Aorta (tissue), 5 donors: ENCODE measurements at places on chromosomes 5 and 9. TPM values are rescaled to one million over a fixed set of nuclear protein-coding genes. Genes with fewer than 3 reads are reported as not detected.
A peak's percentile ranks its signal among the peaks of the same experiment; 100 is the strongest.

Gene NUTM2F
- not detected for total RNA-seq

- no peak for DNase-seq
Measured at GRCh38 chr5:53871050-53871449, 310.6 kb downstream of the NDUFS4 start.

- DNase-seq, result peak; percentile 63
Measured at GRCh38 chr9:134679616-134680392, 38.2 kb downstream of the COL5A1 start.

Gene SLC31A1
- total RNA-seq, result 16.6 TPM

DNA sequence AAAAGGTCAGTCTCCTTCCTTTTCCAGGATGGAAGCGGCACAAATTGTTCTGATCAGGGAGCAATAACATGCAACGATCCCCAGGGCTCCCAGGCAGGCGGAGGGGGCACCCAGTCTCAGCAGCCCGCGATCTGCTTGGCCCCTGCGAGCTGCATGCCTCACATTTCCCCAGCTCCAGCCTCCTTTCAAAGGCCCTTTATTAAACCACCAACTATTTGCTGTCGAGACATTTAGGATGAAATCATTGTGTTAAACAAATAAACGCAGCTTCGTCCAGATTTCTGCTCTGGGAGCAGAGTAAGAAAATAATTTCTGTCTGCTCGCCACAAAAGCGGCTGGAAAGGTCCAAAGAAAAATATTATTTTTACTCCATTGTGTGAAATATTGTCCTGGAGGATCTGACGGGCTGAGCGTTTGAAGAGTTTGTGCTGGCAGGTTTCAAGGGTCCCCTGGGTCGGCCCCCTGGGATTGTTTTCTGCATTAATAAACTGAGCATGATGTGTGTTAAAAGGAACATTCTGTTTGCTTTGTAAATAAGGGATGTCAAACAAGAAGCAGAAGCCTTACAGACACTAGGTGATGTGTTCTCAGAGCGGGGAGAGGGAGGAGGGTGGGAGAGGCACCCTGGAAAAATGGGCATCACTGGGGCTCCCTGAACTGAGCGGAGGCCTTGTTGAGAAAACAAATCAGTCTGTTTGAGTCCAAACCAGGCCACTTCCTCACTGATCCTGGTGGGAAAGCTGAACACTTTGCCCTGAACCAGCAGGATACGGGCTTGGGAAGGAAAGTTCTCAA, 110.1 kb downstream of the FOXD1 start:
- DNase-seq, result no peak

DNA sequence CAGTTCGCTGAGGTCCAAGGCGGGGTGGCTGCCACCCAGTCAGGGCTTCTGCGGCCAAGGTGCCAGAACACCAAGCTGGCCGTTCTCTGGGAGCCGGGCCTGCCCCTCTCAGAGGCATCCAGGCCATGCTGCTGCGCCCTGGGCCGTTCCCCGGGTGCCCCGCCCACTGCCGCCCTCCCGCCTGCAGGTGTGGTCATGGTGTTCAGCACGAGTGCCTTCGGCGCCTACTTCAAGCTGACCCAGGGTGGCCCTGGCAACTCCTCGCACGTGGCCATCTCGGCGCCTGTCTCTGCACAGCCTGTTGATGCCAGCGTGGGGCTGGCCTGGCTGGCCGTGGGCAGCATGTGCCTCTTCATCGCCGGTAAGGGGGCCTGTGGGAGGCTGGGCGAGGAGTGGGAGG, 7.7 kb downstream of the SLC2A8 start:
- no peak for DNase-seq

GRCh38 chr5:75466006-75466716, 45.3 kb downstream of the CERT1 start:
- DNase-seq, result no peak

Gene ZNF618
- 15.4 TPM for total RNA-seq

GRCh38 chr5:138978080-138978479, 102.9 kb upstream of the LRRTM2 start:
- no peak for DNase-seq

DNA sequence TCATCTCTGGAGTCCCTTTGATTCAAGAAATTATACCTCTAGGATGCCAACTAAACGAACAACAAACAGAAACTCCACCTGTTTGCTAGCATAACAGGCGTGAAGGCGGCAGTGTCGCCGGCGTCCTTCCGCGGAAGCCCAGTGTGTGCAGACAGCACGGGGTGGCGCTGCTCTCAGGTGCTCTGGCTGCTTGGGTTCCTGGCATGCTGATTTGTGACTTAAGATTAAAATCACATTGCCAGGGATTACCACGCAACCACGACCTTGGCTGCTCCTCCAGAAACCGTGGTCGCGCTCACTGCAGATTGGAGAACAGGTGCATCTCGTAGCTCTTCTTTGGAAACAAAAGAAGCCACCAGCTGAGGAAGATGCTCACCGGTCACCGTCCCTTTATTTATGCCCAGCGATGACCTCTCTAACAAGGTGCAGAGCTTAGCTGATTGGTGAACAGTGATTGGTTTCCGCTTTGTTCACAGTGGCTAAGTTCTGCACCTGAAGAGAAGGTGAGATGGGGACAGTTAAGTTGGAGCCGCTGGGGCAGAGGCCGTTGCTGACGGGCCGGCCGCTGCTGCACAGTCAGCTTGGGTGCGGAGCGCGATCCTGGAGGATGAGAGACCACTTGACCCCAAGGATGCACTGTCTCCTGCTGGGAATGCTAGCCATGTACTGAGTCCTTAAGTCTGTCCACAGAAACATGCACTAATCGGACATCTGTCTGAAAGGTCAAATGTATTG, 232.3 kb downstream of the FANCC start:
- DNase-seq, result peak; percentile 39

DNA sequence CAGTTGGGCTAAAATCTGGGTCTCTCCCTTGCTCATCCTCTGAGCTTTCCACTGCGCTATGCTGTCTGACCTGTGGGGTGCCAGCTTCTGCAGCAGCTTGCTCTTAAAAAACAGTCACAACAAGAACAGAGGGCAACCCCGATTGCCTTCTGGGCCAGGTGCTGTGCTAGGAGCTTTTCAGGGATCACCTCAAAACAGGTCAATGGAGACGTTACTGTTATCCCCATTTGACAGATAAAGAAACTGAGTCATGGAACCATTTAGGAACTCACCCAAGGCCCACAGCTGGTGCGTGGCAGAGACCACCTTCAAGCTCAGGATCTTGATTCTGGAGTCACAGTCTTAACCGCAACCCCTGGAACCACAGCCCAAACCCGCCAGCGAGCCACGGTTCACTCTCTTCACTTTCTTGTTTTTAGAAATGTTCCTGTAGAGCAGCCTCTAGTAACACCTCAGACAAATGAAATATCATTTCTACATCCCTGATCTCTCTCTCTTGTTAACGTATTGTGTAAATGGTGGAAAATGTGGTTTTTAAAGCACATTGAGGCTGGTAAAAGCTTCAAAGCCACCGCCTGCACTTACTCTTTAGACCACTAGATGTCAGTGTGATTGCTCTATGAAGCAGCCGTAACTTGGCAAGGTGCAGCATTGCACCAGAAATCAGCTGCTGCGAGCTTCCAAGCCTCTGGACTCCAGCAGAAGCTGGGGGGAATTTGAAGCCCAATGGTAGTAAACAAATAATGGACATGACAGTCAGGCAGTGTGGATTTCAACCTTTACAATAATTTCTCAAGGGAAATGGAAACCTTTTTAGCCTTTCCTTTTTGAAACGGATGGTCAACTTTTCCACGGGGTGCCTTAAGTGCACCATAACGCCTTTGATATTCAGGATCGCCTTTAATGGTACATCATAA, 1.7 kb downstream of the FYB1 start:
- peak; percentile 79 for DNase-seq

- no peak for DNase-seq
Measured at GRCh38 chr5:82642313-82642712, 364.2 kb upstream of the RPS23 start.

- no peak for DNase-seq
Measured at GRCh38 chr9:76900884-76901440, 5.0 kb downstream of the PRUNE2 start.

Gene C5
- total RNA-seq, result 11.4 TPM

Gene NSG2
- not detected for total RNA-seq

- DNase-seq, result no peak
Measured at GRCh38 chr5:127924606-127925005, 159.0 kb upstream of the SLC12A2 start.

GRCh38 chr5:113381791-113382190, 53.0 kb downstream of the TSSK1B start:
- no peak for DNase-seq

Gene PGM5
- total RNA-seq, result 118 TPM

- no peak for DNase-seq
Measured at GRCh38 chr5:168076561-168076991, 214.9 kb upstream of the WWC1 start.

Gene BSPRY
- 0.48 TPM for total RNA-seq

- DNase-seq, result no peak
Measured at GRCh38 chr5:14944996-14945395, 73.4 kb upstream of the ANKH start.

Gene CMYA5
- total RNA-seq, result 5.9 TPM
